ENCODE measurements at places on chromosomes 7 and 10. TPM values are rescaled to one million over a fixed set of nuclear protein-coding genes. Genes with fewer than 3 reads are reported as not detected.

GRCh38 chr7:68542831-68543230 is 1055.4 kb upstream of the AUTS2 start:
- no peak for DNase-seq

DNA sequence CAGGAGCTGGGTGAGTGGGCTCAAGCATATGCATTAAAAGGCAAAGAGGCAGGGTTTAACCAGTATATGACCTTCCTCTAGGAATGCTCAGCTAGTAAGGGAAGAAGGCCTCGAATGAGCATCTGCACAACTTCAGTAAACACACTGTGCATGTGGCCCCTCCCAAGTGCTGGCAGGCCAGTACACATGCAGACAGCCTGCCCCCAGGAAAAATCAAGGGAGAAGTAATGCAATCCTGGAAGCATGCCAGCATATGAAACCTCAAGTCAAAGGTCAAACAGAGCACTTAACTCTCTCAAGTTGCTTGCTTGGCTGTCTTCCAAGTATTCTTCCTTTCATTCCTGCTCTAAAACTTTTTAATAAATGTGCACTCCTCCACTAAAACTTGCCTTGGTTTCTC is 208.4 kb downstream of the ACTR3B start:
- DNase-seq = no peak

DNA sequence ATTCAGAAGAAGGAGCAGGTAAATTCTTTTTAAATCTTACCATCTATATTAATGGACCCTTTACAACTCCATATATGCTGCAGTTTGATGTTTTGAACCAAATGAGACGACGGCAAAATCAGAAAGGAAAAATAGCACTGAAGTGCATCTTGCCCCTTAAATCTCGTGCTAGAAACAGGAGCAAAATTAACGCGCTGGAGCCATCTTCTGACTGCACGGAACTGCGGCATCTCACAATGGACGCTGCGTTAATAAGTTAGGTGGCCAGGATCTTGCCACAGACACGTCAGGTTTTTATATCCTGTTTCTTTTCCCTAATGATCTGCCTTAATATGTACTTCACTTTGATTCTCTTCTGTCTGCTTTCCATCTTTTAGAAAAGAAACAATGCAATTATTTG is 354.5 kb downstream of the TFEC start:
- DNase-seq = no peak

The SEMA4G gene
- total RNA-seq = 5.0 TPM

The PON3 gene
- 5.5 TPM for total RNA-seq

The ATE1 gene
- total RNA-seq = 36.0 TPM

Data from ureter (tissue), 1 donor.